IPS-NIHi11 (cell line): ENCODE measurements at places on chromosomes 2 and 18.

DNA sequence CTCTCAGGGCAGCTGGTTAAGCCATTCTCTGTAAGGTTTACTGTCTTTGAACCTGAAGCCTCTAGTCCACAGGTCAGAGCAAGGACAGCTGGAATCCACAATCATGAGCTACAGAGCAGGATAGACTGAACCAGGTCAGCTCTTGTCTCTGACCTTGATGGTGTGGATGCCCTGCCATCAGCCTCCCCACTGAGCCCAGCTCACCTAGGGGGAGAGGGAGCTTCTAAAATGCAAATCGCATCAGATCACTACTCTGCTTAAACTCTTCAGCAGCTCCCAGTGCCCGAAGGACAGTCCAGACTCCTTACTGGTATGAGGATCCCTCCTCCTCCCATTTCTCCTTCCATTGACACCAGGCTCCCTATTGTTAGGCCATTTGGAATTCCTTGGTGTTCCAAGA lies 255.3 kb upstream of the CCDC68 start:
- DNase-seq = no peak

DNA sequence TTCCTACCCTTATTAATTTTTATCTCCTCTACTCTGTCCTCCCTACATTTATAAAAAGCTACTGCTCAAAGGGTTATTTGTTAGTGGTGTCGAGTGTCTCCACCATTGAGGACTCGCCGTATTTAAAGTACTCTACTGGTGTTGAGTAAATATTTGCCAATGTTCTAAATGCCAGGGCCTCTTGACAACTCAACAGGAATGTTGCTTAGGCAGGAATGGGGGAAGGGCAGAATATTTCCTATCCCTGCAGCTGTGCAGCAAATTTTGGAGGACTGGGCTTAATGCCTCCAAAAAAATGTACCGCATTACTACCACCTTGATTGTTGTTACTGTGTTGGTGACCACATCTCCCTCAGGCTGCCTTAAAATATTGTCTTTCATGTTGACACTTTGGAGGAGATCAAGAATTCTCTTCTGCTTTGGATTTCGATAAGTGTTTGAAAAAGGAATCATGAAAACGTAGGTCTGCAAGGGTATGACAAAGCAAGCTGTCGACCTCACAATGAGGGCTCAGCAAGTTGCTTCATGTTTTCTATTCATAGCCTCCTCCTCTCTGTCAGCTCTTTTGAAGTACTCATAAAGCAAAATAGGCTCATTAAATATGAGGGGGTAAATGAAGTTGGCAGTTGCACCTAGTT lies 84.3 kb downstream of the EFEMP1 start:
- peak; percentile 43 for DNase-seq

DNA sequence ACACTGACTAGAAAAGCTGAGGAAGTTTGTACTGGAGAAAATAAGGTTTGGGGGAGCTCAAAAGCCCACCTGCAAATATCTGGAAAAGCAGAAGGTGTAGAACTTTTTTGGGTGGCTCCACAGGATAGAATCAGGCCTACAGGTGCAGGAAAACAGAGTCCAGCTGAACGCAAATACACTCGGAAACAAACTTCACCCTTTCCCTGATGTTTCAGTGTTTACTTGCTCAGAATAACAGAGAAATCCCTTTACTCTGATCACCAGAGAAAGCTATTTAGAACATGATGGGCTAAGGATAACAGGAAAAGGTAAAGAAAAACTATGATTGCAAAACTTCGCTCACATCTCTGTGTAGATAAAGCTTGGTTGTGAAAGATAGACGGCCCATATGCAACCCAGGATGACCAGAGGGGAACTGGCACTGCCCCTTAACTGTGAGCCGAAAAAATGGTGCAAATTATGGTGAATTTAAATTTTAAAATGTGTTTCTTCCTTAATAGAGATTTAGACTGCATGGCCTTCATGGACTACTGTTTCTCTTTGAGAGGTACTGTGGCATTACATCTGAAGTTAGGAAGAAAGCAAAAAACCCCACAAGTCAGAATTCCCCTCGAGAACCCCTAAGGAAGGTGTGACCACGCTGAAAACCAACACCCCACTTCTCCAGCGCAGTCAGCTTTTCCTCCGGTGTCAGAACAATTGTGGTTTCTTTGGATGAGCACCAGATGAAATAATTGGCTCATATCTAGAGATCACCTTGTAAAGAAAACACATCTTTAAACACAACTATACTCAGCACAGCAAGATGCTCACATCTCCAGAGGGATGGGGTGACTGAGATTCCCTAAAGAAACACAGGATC lies 84.5 kb upstream of the TMEM247 start:
- DNase-seq = no peak

DNA sequence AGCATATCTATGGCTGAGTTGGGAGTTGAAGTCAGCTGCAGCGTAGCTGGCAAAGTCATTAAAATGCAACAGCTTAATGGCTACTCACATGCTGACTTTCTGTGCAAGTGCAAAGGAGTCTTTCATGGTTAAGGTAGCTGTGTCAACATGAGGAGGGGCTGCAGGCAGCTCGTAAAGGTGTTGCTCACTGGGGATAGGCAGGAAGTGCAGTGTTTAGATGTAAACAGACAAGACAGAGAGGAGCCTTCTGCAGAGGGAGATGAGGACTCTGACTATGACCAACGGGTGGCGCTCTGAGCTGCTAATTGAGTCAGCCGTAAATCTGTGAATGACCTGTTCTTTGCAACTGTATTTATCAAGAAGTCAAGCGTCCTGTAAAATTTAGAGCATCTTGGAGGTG lies 22.3 kb upstream of the CAVIN2 start:
- DNase-seq = peak; percentile 74

DNA sequence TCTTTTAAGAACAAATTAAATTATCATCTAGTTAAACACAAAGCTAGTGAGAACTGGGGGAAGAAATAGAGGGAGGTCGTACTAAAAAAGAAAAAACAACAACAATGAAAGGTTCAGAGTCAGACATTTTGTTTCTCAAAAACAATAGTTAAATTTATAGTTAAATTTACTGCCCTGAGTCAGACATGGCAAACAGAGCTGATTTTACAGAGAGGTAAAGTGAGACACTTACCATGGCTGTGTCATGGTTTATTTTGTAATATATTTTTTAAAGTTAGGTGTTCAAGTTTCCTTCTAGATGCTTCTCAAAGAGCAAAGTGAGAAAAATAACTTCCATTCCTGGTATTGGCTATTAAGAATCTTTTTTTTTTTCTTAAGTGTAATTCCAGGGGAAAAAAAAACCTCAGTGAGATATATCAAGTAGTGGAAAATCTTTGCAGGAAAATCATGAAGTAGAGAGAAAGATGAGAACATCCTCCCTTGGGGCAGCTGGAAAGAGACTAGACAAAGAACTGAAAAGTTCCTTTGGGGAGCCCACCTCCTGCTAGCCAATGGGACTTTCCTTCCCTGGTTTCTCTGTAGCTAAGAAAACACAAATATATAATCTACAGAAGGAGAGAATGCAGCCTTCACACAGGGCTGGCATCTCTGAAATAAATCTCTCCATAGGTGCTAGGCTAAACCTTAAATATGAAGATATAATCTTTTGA lies 12.3 kb downstream of the KLF7 start:
- DNase-seq = no peak

DNA sequence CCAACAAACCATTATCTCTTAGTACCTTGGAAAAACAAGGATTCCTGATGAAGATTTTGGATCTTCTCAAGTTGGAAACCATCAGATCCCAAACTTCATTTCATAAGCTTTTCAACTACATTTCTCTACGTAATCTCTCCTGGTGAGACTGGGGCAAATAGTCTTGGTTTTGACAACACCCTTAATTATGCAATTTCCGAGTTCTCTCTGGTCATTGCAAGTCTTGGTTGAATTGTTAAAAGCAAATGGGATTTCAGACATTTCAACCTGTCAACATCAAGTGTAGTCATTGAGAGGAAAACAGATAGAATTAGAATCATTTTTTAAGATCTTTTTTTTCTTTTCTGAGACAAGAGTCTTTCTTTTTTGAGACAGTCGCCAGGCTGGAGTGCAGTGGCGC lies 26.2 kb downstream of the KLF7 start:
- no peak for DNase-seq

DNA sequence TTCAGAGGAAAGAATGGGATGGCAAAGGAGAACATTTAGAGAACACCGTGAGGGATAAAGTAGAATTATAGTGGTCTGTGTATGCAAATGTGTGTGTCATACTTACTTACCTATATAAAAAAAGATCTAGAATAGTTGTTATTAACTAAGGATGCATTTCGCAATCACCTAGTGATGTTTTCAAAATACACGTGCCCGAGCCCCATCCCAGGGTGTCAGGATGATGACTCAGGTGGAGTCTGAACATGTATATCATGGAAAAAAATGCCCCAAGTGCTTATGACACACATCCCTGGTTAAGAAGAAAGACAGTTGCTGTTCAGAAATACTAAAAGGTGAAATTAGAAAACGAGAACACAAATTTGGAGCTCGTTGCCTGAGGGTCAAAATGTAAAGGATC lies 109.0 kb downstream of the CERS6 start:
- no peak for DNase-seq

DNA sequence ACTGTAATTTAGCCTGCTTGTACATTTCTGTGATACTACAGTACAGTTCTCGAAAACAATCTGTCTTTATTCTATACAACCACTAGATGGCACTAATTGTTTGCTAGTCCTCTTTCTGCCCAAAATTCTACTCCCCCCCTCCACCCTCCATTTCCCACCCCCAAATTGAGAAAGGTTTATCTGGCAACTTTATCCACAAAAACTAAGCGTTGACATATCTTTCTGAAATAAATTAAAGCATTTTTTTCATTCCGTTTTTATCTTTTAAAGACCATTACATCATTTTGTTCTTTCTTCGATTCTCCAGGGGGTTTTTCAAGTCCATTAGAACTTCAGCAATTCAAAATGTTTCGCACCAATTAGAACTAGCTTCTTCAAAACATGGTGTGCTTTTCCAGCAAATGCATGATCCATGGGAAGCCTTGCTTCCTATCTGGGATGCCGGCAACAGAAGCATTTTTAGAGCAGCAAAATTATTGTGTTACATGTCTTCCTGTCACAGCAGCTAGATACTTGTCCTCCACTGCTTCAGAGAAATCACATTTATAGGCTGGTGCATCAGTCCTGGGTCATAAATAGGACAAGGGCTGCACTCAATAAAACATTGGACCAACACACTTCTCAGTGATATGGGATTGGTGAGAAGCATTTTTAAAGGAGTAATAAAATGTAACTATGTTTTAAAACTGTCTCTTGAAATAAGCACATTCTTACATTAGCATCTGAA lies 241.3 kb downstream of the PAX3 start:
- peak; percentile 47 for DNase-seq

GRCh38 chr2:159584796-159585195 lies 31.6 kb downstream of the BAZ2B start:
- no peak for DNase-seq

DNA sequence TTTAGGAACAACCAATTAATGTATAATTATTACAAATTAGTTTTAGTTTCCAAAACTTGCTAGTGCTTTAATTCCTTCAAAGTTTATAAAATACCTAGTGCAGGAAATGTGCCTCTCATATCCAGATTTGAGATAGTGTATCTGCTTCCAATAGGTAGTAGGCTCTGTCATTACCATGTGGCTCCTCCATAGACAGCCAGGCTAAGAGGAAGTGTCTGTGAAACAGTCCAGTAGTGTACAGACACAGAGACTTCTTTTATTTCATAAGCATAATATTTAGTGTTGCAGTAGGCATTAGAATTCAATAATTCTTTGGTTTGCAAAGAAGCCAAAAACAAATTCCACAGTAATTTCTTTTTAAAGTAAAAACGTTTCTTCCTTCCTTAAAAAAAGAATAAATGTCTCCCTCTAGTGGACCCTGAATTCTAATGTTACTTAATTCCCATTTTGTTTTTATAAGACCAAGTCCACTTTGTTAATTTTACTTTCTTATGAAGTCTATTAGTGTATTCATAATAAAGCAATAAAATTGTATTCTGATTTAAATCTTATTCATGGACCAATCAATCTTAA lies 101.2 kb downstream of the NEB start:
- no peak for DNase-seq

DNA sequence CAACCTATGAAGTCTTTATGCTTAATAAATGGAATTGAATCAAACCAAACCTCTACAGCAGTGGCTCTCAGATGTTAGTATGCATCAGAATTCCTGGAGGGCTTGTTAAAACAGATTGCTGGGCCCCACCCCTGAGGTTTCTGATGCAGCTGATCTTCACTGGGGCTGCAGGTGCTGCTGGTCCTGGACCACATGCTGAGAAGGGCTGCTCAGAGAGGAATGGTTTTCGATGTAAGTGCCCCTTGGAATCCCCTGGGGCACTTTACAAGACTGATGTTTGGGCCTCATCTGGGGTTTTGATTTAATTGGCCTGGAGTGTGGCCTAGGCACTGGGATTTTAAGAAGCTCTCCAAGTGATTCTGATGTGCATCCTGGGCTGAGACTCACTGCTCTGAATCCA lies 403.8 kb upstream of the HS6ST1 start:
- DNase-seq = no peak

DNA sequence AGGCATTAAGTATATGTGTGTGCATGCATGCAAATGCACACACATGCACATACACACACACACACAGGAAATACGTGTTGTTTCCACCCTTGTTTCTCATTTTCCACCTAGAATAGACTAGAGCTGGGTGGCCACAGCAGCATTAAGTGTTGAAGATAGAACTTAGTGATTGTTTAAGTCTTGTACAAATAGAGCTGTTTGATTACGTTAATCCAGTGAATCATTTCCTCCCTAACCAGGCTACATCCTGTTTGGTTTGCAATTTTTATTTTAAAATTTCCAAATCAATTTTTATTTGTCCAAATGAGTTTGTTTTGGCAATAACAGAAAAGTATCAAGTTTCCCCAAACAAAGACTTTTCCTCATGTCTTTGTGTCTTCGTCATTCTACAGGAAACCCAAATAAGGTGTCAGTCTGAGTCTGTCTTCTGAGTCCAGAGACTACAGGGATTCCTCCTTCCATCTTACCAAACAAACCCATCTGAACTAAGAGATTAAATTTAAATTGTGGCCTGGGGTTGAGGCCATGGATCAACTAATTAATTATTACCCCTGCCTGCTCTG lies 74.6 kb upstream of the GALNT5 start:
- DNase-seq = no peak

GRCh38 chr2:174750923-174751441 lies 13.3 kb downstream of the CHRNA1 start:
- no peak for DNase-seq

- DNase-seq = no peak
Observed at GRCh38 chr2:98532756-98533155, 75.6 kb downstream of the COA5 start.

- DNase-seq = no peak
Observed at GRCh38 chr2:48569433-48569832, 39.5 kb downstream of the STON1 start.

- no peak for DNase-seq
Observed at GRCh38 chr2:182994228-182994912, 43.9 kb downstream of the NCKAP1 start.

DNA sequence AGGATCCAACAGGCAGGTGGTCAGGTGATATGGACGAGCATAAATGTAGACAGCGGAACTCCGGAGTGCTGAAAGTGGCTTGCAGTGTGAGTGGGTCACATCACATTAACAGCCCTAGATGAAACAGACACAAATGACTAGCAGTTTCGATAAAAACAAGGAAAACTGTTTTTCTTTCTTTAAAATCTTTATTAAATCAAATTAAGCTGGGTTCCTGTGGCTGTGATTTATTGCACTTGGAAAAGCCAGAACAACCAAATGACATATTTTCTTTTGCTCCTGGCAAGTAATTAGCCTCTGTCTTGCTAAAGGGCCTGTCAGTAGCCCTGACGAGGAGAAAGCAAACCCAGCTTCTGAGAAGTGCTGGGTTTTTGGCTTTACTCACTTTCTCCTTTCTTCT lies 152.9 kb upstream of the DDX18 start:
- no peak for DNase-seq

GRCh38 chr2:46548103-46548486 lies 68.7 kb downstream of the TMEM247 start:
- DNase-seq = no peak

- no peak for DNase-seq
Observed at GRCh38 chr2:4908461-4908860, 783.7 kb upstream of the SOX11 start.
